NCI-H1694 (cell line): ENCODE measurements at places on chromosomes 2 and 18.
A peak's percentile ranks its signal among the peaks of the same experiment; 100 is the strongest.

DNA sequence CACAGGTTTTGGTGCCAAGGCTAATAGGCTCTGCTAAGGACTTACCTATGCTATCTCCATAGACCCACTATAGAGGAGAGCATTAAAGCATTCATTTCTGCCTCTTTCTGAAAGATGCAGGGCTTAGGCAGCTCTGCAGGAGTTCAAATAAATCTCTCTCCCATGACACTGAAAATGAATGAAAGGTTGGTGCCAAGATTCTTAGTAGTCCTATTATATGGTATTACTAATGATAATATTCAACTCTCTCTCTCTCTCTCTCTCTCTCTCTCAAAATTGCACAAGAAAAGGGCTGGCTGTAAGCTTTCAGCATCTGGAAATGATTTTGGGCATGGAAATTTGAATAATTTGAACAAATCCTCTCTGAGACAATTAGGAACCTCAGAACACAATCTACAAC, 433.7 kb downstream of the MBD2 start:
- DNase-seq, result no peak

GRCh38 chr2:56001947-56002346, 78.4 kb upstream of the EFEMP1 start:
- DNase-seq, result no peak

DNA sequence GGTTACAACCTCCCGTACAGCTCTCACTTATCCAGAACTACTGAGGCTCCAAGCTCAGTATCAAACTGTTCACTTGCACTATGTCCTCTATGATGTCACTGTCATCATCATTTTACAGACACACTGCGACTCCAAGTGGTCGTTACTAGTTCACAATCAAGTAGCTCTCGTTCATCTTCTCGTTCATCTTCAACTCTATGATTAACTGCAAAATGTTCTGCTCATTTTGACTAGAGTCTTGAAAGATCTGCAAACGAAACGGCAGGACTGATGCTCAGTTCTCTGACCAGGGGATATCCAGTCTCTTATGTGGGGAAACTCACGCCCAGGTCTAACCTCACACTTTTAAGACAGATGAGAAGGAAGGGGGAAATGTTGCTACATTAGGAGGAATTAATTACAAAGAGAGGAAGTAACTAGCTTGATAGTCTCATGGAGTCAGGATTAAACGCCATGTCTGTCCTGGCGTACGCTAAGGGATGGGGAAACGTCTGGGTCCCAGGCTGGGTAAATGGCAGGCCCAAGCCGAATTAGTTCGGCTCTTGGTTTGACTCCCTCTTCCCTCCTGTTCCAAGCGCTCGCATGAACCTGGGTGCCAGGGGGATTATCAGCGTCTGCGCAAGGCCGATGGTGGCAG, 794 bp upstream of the CHCHD5 start:
- no peak for DNase-seq

DNA sequence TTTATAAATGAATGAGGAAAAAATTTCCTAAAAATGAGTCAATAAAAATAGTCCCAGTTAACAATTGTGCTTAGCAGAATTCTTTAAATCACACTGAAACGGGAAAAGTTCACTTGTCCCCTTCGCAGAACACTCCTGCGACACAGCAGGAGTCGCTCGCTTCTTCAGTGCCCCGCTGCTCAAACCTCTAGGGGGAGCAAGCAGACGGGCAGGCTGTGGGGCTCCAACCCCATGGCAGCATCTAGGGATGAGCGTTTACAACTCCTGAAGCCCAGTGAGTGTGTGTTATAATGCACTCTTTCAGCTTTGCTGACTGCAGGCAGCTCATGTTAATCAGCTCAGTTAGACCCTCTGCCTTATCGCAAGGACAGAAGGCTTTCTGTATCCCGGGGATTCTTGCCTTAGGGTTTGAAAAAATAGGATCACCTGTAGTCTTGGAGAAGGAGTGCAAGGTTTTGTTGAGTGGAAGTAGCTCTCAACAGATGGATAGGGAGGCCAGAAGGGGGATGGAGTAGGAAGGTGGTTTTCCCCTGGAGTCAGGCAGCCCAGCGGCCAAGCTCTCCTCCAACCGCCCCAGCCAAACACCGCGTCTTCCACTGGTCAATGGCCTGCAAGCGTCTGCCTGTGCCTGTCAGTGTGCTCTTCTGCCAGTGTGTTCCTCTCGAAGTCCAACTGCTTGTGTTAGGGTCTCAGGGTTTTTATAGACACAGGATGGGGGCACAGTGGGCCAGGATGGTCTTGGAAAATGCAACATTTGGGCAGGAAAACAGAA, 1977.7 kb upstream of the LRRTM1 start:
- no peak for DNase-seq

DNA sequence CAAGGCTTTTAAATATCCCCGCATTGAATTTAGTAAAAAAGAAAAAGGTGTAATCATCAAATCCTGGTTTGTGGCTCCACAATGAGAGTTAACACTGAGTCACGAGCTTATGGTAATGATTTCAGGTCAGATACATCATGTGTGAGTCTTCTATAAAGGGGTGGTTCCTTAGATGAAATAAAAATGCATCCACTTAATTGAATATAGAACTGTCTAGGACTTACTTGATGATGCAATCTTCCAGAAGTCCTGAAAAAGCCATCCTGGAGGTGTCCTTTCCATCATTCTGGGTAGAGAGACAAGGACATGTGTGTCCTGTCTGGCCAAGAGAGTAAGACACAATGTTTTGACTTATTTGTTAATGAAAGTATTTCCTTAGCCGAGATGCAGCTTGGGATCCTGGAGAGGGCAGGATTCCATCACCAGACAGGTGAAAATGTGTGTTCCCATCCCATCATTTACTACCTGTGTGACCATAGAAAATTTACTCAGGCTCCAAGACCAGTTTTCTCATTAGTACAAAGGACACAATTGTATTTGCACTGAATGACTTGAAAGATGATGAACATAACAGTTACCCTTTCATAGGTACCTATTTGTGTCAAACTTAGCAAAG, 1539.8 kb upstream of the PIK3C3 start:
- DNase-seq, result no peak

GRCh38 chr2:27756544-27757498, 14.7 kb upstream of the MRPL33 start:
- no peak for DNase-seq

DNA sequence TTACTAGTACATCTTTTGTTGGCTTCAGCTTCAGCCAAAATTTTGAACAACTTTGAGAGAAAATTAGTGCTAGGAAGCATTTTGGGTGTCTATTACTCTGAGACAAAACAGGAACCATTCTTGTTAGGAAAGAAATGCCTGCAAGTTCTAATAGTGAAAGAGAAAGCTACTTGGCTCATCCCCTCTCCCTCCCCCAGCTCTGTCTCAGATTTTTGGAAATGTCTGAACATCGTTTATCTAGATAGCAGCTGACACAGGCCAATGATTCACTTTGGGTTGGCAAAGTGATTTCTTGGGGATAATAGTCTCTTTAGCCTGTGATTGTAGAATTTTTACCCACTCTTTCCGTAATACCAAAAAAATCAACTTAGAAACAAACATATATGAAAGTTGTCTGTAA, 42.3 kb upstream of the PTPRM start:
- no peak for DNase-seq

DNA sequence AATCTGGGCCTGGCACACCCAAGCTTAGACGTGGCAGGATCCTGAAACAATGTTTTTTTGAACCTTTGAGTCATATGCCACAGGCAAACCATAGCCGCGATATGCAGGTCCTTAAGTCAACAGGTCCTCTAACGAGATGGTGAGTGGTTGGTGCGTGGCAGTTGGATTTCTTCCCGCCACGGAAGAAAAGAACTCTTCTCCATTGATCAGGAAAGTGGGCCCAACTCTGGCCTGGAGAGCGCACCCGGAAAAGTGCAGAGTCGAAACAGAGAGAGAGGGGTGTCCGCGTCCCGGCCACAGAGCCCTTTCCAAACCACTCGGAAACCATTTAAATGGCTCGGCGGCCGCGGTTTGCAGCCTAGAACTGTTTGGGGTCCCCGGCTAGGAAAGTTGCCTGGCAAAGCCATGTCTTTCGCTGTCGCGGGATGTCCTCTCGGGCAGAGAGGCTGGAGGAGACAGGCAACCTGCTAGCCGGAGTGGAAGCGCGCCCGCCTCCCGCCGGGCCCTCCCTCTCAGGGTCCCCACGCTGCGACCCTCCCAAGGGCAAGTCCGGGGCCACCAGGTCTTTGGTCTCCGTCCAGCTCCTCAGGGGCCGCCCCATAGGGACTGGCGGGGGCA, 777 bp downstream of the GALNT3 start:
- DNase-seq, result no peak

- DNase-seq, result no peak
Observed at GRCh38 chr2:233156001-233156400, 95.5 kb upstream of the ATG16L1 start.

- DNase-seq, result no peak
Observed at GRCh38 chr18:5167831-5168230, 29.2 kb downstream of the AKAIN1 start.

DNA sequence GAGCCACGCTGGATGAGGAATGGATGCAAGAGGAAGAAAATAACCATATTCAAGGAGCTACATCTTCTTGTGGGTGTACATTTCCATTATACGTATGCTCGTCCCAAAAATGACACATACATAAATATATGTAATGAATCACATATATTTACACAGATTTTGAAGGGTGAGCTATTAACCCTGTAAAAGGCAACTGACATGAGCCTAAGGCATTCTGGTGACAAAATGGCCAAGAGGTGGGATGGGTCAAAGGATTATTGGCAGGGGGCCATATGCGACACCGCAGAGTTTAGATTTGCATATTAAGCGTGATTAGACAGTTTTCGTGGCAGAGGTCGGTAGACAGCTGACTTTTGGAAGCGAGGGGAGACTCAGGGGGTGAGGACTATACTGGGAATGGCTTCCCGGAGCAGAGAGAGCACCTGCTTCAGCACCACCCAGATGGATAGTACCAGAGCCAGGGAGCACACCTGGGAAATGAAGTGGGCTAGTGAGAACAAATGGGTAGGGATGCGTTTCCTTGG, 431 bp upstream of the CNRIP1 start:
- peak; percentile 67 for DNase-seq

- DNase-seq, result no peak
Observed at GRCh38 chr2:39781697-39782096, 2.6 kb upstream of the THUMPD2 start.

DNA sequence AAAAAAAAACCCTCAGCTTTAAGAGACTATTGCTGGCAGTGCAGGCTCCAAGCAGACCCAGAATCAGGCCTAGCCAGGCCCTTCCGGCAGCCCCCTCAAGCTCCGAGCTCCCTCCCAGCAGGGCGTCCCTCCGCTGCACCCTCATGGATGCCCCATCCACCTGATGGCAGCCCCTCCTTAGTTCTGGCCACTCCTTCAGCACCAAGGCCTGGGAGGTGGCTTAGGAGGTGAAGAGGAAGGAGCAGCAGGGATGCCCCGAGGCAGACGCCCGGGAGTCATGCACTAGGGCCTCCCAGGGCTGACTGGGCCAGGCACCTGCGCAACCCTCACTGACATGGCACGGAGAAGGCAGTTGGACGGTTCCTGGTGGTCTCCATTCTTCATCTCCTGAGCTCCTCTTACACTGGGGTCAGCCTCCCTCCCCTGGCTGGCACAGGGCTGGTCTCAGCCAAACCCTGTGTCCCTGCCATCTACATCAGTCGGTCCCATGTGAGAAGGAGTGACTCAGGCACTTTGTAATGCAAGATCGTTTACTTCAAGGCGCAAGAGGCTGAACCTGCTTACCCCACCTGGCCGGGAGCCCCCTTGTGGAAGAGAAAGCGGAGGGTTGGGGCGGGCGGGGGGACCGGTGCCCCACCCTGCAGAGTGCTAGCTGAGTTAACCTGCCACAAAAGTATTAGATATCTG, 53.5 kb upstream of the ID2 start:
- DNase-seq, result no peak

GRCh38 chr2:47503481-47504070, 100.6 kb downstream of the MSH2 start:
- no peak for DNase-seq

GRCh38 chr2:81645745-81646301, 1341.3 kb upstream of the LRRTM1 start:
- no peak for DNase-seq

DNA sequence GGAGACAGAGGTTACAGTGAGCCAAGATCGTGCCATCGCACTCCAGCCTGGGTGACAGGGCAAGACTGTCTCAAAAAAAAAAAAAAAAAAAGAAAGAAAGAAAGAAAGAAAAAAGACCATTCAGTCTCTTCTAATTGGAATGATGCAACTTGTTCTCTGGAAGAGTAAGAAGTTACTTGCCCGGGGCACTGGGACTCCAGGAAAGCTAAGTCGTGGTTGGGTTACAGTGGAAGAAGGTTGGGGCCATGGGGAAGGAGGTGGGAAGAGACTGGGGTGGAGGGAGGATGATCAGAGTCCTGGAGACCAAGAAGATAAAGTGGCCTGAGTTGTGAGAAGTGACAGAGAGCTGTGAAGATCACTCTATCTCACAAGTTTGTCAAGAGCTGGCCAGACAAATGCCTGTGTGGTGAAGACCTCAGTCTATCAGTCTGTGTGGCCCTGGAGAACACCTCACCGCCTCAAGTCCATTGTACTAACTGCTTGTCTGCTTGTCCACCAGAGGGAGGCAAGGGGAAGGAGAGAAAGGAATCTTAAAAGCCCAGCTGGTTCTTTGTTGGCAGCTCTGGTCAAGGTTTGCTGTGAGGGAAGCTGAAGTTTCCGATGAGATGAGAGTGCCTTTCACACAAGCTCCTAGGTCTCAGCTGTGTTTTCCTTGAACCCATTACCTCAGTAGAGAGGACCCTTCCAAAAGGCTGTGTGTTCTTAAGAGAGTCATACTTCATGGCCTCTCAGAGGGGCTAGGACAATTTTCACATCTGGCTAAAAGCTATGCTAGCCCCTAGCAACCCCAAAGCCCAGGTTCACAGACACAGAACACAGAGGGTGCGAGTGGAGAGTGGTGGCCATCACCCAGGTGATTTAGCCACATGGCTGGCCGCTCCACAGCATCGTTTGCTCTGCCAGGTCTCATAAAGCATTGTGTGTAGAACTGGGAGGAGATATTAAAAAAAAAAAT, 72.0 kb upstream of the TMEM178A start:
- no peak for DNase-seq
